ENCODE measurements at places on chromosomes 7 and 10. TPM values are rescaled to one million over a fixed set of nuclear protein-coding genes. Genes with fewer than 3 reads are reported as not detected.

Gene ACSL5
- total RNA-seq: 79.1 TPM

- DNase-seq: no peak
Observed at GRCh38 chr10:129545261-129545660, 78.2 kb downstream of the MGMT start.

Gene LDB3
- 2.5 TPM for total RNA-seq

Gene OR2F2
- total RNA-seq: not detected

Gene SPDYE9
- total RNA-seq: not detected

DNA sequence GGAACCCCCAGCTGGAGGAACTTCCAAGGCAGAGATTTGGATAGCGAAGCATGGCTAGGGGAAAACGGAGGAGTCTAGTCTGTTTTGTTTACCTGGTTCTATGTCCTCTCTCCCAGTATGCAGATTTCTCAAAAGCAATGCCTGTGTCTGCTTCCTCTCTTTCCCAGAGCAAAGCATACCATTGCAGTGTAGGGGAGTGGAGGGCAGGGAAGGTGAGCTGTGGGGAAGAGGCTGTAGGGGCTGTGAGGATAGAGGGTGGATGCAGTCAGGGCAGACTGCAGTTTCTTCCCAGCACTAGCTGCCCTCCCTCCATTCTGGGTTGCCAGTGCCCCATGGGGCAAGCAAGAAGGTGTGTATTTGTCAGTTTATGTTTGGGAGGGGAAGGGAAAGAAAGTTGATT is 16.9 kb upstream of the TSPAN14 start:
- no peak for DNase-seq

Gene NODAL
- total RNA-seq: not detected

- DNase-seq: no peak
Observed at GRCh38 chr10:92667078-92667477, 22.7 kb upstream of the HHEX start.

GRCh38 chr10:127406018-127406550 is 143.0 kb upstream of the NPS start:
- DNase-seq: peak; percentile 13

DNA sequence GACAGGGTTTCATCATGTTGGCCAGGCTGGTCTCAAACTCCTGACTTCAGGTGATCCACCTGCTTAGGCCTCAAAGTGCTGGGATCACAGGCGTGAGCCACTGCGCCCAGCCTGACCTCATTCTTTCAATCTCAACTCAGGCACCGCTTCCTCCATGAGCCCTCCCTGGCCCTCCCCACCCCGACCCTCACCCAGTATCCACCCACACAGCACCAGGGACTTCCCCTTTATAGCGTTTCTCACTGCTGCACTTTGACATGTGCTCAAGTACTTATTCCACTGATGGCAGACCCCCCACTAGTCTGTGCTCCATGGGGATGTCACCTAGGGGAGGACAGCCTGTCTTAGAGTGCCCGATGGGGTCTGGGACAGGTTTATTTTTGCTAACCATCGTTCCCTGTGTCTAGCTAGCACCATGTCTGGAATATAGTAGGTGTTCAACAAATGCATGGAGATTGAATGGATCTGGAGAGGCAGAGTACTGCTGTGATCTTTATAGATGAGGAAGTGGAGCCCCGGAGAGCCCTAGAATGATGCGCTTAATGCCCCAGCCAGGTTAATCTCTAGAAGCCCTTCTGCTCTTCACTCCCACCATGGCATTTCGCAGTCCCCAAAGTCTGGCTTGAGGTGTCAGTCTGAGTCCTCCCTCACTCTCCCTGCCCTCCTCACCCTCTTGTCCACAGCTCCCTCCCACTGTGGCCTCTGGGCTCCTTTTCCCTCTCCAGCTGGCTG is 258.8 kb downstream of the RPS24 start:
- DNase-seq: peak; percentile 57

Gene MTG1
- total RNA-seq: 33.0 TPM

Gene LOXL4
- total RNA-seq: 6.2 TPM

- DNase-seq: no peak
Observed at GRCh38 chr7:74013539-74014272, 14.3 kb upstream of the ELN start.

GRCh38 chr7:4268040-4268965 is 413.8 kb upstream of the FOXK1 start:
- no peak for DNase-seq

Gene SLC18A3
- not detected for total RNA-seq

Gene TRPV6
- 0.38 TPM for total RNA-seq

DNA sequence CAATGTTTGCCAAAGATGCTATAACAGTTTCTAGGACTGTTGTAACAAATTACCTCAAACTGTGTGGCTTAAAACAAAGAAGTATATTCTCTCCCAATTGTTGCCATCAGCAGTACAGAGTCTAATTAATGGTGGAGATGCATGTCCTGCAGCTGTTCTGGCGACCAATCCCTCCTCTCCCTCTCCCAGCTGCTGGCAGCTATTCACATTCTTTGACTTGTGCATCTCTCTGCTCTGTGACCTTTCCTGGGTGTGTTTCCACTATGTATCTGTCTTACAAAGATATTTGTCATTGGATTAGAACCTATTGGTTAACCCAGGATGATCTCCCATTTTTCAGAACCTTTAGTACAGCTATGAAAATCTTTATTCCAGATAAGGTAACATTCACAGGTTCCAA is 561.7 kb upstream of the POM121L12 start:
- no peak for DNase-seq

GRCh38 chr10:66717231-66717981 is 208.4 kb upstream of the LRRTM3 start:
- no peak for DNase-seq

DNA sequence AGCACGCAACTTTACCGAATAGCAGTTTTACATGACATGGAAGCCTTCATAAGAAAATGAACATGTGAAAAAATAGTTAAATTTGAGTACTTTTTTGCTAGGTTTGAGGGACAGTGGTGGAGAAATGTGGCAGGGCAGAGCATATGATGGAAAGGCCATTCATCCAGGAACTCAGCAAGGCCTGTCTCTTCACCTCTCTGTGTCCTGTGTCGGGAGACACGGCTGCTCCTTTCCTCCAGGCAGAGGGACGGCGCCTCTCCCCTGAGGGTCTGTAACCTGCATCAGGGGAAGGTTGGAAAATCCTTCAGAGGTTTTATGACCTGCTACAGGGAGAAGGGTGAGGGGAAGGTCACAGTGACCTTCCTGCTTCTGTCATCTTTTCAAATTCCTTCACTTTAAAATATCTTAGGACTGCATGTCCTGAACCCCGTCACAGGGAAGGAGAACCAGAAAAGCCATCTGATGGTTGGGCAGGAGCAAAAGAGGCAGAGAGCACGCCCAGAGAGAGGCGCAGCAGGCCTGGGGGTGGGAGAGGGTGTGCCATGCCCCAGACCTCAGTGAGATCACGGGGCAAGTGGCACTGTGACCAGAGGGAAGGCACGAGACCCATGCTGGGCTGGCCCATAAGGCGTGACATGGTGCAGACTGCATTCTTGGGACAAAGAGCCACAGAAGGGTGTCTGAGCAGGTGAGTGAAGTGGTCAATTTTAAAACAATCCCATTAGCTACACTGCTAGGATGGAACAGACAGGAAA is 44.0 kb downstream of the GSDME start:
- no peak for DNase-seq

GRCh38 chr7:89760690-89761089 is 393.6 kb upstream of the STEAP1 start:
- DNase-seq: peak; percentile 43

Gene TACR2
- 0.90 TPM for total RNA-seq

Gene SLC35G1
- total RNA-seq: 4.4 TPM

DNA sequence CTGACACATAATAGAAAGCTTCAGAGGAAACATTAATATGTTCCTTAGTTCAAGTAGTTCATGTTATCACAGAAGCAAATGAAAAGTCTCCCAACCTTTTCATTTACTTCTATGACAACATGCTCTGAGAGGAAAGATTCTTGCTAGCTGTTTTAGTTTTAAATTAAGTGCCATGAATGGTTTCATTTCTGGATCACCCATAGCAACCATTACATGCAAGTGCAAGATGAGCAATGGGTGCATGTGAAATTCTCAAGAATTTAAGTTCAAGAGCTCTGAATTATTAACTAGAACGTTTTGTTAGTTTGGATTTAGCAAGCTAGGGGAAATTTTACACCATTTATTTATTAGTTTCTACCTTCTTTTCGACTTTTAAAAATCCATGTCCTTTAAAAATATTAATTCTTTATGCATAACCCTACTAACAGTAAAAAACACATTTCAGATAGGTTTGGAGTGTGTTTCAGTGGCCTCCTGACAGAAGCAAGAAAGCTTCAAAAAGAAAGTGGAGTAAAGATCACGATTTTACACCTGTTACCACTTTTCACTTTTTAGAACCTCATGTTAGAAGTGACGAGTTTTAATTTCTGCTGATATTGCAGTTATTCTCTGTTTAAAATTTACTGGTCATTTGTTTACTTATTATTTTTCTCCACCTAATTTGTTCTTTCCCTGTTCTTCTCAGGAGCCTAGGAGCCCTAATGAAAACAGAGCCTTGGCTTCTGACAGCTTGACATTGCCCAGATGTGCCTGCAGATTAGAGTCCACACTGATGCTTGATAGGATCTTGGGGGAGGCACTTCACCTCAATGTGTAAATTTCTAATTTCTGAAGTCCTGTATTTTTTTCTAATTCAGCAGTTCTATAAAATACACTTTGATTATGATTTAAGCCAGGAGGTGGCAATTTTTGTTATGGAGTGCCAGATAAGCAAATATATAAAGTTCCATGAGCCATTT is 995.3 kb upstream of the PHF14 start:
- DNase-seq: no peak

- no peak for DNase-seq
Observed at GRCh38 chr7:46979439-46979838, 602.5 kb downstream of the TNS3 start.

Gene NOD1
- 43.5 TPM for total RNA-seq

DNA sequence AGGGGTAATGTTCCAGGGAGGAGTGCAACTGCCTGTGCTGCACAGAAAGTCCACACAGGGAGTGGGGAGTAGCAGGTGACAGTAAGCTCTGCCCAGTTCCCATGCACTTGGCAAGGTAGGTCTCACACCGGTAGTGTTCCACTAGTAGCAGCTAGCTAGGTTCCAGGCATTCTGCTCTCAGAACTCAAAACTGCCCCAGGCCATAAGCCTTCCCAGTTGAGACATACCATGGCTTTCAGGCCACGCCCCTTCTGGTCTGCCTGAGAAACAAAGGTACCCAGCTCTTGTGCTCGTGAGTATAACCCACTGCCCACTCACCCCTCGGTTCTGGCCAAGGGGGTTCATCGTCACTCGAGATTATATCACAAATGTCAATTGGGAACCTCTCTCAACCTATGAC is 12.6 kb downstream of the CASP7 start:
- DNase-seq: no peak

Gene PILRA
- 36.9 TPM for total RNA-seq

DNA sequence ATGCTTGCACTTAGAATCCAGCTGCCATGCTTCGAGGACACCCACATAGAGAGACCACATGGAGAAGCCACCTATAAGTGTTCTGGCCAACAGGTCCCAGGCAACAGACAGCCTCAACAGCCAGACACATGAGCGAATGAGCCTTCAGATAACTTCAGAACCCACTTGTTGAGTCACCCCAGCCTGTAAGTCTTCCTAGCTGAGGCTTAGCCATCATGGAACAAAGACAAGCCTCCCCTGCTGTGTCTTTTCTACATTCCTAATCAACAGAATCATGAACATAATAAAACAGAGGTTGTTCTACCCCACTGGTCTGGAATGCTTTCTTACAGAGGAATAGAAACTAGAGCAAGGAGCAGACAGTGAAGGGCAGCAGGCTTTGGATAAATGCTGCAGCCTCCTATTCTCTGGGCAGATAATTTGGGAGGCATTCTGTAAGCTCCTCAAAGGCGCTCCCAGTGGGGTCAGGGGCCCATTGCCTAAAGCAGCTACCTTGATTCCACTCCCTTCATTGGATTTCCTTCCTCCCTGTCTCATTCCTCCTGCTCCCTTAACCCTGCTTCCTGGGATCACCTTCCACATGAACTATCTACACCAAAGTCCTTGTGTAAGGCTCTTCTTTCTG is 4.6 kb downstream of the TLL2 start:
- DNase-seq: no peak

Gene SHTN1
- 40.4 TPM for total RNA-seq

Gene PROSER2
- total RNA-seq: 33.3 TPM

- DNase-seq: no peak
Observed at GRCh38 chr7:85224171-85224570, 37.3 kb upstream of the SEMA3D start.

GRCh38 chr10:94490789-94491039 is 54.9 kb upstream of the HELLS start:
- no peak for DNase-seq

DNA sequence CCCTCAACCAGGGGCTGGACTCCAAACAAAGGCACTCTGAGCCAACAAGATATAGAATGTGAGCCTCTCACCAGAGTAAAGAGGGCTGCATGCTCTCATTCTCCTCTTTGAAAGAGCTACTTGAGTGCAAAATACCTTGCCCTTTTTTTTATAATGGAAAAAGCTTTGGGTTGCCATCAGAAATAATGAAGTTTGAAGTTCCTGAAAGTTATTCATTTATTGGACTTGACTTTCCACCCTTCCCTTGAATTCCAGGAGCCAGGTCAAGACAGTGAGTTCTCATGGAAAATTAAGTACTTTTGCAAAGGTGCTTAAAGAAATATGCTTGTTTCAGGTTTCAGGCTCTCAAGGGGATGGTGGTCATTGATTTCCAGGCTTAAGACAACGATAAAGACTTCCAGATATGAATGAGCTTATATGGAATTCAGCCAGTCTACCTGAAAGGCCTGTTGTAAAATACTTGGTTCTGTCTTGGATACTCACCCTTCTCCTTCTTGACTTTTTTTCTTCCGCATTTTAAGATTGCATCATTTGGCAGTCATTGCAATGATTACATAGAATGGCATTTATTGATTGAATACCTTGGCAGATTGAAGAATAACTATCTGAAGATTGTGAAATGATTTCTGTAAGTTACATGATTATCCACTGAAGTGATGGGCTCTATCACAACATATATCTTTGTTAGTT is 696.4 kb downstream of the INHBA start:
- DNase-seq: no peak

DNA sequence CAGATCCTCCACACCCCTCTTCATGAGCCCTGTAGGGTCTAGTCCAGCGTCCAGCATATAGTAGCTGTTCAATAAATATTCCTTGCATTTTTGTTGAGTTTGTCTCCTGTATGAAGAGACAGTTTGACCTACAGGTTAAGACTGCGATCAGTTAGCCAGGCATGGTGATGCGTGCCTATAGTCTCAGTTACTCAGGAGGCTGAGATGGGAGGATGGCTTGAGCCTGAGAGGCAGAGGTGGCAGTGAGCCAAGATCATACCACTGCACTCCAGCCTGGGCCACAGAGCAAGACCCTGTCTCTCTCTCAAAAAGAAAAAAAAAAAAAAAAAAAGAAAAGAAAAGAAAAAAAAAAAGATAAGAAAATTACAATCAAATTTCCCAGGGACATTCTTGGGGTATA is 5.1 kb upstream of the CUEDC2 start:
- DNase-seq: no peak

GRCh38 chr10:30057421-30057841 is 2.0 kb downstream of the JCAD start:
- DNase-seq: no peak

Gene COPG2
- 16.3 TPM for total RNA-seq

Gene SEMA3E
- total RNA-seq: 11.9 TPM

All from upper lobe of right lung (tissue), 1 donor.